ENCODE measurements at places on chromosomes 7 and 10.
A peak's percentile ranks its signal among the peaks of the same experiment; 100 is the strongest.

DNA sequence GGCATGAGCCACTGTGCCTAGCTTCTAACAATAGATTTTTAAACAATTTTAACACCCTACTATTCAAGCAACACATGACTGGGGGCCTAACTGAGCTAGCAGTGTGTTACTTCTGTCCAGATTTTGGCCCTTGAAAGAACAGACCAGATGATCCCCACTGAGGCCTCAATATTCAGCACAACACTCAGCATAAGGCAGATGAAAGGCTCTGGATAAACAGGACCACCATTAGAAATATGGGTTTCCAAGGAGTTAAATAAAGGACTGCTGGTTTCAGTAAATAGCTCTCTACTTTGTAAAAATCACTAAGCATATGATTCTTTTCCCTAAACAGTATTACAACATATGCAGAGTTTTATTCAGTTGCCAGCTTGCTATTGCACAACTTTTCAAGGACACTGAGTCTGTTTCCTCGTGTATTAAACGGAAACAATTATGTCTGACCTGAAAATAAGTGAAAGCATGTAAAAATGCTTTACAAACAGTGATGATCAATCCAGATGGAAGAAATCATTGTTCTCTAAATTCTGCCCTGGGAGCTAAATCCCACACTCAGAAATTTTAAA is 23.8 kb upstream of the FZD1 start:
- peak; percentile 85 for DNase-seq

DNA sequence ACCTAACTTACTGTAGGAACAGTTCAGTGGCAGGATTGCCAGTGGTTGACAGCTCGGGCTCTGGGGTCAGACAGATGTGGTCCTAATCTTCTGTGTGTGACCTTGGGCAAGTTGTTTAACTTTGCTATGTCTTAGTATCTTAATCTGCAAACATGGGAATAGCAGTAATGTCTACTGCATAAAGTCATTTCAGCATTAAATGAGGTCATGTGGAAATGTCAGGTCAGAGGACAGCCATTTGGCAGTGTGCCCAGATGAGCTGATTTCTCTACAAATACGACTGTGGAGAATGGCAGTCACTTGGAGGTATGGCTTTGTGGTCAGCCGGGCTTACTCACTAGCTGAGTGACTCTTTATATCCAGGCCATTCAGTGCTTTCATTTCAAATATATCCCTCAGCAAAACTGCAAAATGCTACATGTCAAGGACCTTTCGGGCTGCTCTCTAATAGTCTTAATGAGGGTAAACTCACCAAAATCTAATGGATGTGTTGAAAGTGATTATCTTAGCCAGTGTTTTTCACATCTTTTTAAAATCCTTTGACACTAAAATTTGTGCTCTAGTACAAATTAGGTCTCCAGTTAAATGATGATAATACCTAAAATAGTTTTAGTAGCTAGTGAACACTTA is 171.4 kb downstream of the ST7 start:
- DNase-seq, result no peak

DNA sequence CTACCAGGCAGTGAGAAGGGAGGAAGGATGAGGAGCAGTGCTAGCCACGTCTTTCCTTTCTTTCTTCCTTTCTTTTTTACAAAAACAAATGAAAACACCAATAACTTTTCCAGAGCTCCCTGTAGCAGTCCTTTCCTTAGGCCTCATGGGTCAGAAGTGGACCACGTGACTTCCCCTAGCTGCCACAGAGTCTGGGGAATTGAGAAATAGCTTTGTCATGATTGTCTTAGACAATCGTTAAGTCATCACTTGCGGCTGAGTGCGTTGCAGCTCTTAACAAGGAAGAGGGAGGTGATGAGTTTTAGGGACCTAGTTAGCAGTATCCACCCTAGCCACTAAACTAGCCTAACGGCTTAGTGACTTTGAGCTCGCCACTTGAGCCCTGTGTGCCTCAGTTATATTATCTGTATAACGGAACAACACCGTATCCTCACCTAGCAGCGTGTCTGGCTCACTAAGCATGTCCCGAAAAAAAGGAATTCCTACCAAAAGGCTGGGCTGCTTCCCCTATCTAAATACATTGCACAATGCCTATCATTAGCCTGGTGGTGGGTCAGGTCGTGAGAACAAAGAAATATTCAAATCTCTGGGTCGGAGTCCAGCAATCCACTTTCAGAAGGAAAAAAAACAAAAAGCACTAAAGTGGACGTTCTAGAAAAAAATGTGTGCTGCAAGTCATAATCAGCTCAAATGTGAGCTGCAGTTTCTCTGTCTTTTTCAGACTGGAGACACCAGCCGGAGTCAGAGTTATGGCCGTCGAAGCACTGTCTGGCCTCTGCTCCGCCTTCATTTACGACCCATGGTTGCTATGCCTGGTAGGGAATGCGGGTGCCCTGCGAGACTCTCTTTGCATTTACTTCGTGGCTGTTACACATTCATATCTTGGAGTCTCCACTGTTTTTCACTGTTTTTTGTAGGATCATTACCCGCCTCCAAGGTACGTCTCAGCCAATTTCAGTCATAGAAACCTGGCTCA is 338.5 kb upstream of the FOXK1 start:
- DNase-seq, result no peak

GRCh38 chr7:27389496-27389895 is 146.9 kb downstream of the EVX1 start:
- DNase-seq, result peak; percentile 88

DNA sequence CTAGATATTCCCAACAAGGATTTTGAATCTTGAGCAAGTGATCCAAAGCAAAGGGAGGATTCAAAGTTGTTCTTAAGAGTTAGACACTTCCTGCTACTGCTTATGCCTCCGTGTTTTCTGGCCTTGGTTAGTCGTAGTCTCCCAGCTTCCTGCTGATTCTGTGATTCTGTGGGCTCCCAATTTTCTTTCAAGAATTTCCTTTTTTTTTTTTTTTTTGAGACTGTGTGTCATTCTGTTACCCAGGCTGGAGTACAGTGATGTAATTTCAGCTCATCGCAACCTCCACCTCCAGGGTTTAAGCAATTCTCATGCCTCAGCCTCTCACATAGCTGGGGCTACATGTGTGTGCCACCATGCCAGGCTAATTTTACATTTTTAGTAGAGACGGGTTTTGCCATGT is 4.4 kb upstream of the ITGB8 start:
- DNase-seq, result no peak

DNA sequence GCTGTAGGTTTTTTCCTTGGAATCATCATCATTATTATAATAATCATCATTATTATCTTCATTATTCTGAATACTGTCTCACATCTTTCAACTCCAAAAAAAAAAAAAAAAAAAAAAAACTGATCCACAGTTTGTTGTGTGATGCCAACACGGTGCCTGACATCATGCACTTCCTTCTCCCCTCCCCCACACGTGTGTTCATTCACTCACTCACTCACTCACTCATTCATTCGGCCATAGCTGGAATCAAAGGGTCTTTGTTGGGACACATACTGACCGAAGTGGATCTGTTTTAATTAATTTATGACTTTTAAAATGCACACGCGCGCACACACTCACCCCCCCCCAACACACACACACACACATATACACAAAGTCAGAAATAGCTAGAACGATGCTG is 177.8 kb downstream of the PIP4K2A start:
- no peak for DNase-seq

GRCh38 chr7:30977896-30978564 is 14.3 kb downstream of the GHRHR start:
- DNase-seq, result no peak

GRCh38 chr10:30170814-30171213 is 111.4 kb upstream of the JCAD start:
- DNase-seq, result no peak

- DNase-seq, result no peak
Observed at GRCh38 chr7:24743471-24743870, 13.8 kb downstream of the GSDME start.

- no peak for DNase-seq
Observed at GRCh38 chr10:2120746-2121145, 383.4 kb upstream of the ADARB2 start.

DNA sequence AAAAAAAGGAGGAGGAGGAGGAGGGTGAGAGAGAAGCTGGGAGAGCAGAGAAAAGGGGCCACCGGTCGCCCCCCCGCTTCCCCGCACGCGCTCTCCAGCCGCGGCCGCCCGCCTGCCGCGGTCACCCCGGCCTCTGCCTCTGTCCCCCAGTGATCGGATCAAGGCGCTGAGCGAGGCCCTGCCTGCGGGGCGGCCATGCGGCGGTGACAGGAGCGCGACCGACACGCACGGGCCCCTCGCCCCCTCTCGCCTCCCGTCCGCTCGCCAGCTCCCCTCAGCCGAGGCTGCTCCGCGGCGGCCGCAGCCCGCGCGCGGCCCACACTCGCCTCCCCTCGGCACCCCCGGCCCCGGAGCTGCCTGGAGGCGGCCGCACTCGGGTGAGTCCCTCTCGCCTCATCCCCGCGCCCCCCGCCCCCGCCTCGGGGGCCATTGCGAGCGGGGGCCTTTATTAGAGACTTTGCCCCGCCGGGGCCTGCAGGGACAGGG is at the start of gene GTF2I:
TSS of gene GTF2I (plus strand) at position 27 of the 486 bp plus-strand sequence. CDS start 31,411 bp downstream, outside the sequence.
- no peak for DNase-seq

GRCh38 chr7:41809940-41810576 is 107.2 kb upstream of the INHBA start:
- no peak for DNase-seq

- DNase-seq, result no peak
Observed at GRCh38 chr7:43697690-43698089, 31.6 kb downstream of the COA1 start.

Measured in muscle of arm (tissue), 14 donors.